ENCODE measurements at places on chromosomes 5 and 9. TPM values are rescaled to one million over a fixed set of nuclear protein-coding genes. Genes with fewer than 3 reads are reported as not detected.

The IFNK gene
- not detected for total RNA-seq

The OR1L6 gene
- total RNA-seq = not detected

The RORB gene
- 1.0 TPM for total RNA-seq

The GARNL3 gene
- total RNA-seq = 13.4 TPM

The PHF2 gene
- total RNA-seq = 26.9 TPM

The DIRAS2 gene
- total RNA-seq = 1.2 TPM

The NPDC1 gene
- total RNA-seq = 63.1 TPM

The PDE6A gene
- total RNA-seq = 0.15 TPM

The CSF2 gene
- total RNA-seq = not detected

GRCh38 chr5:171650597-171650996 is 135.0 kb upstream of the SMIM23 start:
- DNase-seq = no peak

DNA sequence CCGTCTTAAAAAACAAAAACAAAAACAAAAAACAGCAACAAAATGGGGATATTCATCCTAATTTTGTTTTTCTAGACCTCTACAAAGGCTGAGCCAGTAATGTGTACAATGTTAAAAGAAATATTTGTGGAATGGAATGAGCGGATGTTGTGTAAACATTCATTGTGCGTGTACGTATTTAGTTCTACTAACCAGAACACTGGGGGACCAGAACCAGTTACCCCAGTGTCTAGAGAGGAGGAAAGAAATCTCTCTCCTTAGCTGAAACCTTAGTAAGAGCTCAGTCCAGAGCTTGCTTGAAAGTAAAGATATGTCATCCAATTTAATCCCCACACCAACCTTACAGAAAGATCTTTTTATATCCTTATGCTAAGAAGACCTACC is 106.7 kb upstream of the CPEB4 start:
- DNase-seq = no peak

DNA sequence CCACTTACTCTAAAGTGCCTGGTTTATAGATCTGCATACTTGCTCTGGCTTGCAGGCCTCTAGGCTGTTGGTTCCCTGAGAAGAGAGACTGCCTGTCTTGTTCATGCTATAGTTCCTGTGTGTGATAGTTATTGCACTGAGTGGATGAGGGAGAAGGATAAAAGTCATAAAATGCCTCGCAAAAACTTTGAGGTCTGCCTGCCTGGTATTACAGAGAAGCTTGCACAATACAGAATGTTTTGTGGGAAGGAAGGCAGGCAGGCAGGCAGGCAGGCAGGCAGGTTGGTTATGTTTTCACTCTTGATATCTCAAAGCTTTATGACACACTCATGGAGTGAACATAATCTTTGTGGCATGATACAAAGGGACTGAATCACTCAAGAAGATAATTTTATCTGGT is 287.1 kb downstream of the SLIT3 start:
- no peak for DNase-seq

DNA sequence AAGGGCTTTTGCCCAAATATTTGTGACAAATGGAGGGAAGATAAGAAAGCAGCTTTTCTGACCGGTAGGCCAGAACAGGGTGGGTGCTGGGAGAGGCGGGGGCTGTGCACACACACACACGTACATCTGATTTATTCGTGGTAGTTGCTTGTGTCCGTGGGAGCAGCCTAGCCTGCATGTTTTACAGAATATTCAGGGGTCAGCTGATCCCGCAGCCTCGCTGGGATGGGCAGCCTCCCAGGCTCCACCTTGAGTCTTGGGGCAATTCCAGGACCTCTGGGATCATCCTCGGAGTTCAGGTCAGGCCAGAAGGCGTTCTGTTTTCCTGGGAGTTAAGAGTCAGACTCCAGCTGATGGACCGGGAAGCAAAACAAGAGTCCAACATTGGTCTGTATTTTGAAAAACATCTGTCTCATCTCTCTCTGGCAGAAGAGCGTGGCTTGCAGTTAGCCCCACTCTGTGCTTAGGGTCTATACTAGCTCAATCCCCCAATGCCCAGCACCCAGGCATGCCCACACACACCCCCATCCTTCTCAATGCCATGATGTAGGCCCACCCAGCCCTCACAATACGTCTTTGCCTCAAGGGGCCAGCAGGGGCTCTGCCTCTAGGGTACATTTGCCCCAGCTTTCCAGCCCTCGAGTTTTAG is 210.6 kb downstream of the GOLPH3 start:
- DNase-seq = no peak

DNA sequence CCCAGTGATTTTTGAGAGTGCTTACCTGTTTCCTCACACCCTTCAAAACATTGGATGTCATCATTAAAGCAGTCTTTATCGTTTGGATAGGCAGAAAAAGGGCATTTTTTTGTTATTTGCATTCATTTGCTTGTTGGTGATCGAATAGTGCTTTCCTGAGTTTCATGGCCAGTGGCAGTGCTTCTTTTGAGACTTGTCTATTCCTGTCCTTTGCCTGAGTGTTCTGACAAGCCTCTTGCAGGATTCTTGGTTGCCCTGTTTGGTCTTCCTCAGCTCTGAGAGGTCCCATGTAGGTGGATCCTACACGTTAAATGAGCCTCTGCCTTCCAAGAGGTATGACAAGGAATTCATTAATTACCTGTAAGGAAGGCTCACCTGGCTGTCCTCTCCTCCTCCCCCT is 52.8 kb downstream of the DAB2IP start:
- DNase-seq = no peak

GRCh38 chr9:36148311-36149051 is 11.9 kb downstream of the GLIPR2 start:
- DNase-seq = peak; percentile 90

- peak; percentile 89 for DNase-seq
Measured at GRCh38 chr5:179023528-179024189, at the start of gene ZNF879. Gene ZNF879 (plus strand): TSS chr5:179023804. CDS start chr5:179025005, 1,201 bp downstream.

- DNase-seq = peak; percentile 61
Measured at GRCh38 chr5:115471345-115472063, 73.1 kb downstream of the FEM1C start.

DNA sequence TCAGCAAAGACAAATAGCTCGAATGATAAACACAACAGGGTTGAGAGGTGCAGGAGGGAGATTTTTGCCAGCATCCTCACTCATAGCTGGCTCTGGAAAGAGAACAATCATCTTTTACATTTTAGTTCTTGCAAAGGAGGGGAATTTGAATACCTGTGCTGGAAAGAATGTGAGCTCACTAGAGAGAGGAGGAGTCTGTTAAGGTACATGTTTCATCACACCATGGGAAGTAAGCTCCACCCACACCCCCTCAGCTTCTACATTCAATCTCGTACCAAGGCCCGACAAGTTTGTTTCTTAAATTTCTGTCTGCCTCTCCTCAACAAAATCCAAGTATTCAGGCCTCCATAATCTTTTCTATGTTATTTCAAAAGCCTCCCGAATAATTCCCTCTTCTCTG is 254.6 kb downstream of the BRINP1 start:
- DNase-seq = no peak

- no peak for DNase-seq
Measured at GRCh38 chr9:101437806-101438232, 2.2 kb upstream of the ALDOB start.

- DNase-seq = no peak
Measured at GRCh38 chr5:132771503-132771998, 5.5 kb downstream of the SEPTIN8 start.

DNA sequence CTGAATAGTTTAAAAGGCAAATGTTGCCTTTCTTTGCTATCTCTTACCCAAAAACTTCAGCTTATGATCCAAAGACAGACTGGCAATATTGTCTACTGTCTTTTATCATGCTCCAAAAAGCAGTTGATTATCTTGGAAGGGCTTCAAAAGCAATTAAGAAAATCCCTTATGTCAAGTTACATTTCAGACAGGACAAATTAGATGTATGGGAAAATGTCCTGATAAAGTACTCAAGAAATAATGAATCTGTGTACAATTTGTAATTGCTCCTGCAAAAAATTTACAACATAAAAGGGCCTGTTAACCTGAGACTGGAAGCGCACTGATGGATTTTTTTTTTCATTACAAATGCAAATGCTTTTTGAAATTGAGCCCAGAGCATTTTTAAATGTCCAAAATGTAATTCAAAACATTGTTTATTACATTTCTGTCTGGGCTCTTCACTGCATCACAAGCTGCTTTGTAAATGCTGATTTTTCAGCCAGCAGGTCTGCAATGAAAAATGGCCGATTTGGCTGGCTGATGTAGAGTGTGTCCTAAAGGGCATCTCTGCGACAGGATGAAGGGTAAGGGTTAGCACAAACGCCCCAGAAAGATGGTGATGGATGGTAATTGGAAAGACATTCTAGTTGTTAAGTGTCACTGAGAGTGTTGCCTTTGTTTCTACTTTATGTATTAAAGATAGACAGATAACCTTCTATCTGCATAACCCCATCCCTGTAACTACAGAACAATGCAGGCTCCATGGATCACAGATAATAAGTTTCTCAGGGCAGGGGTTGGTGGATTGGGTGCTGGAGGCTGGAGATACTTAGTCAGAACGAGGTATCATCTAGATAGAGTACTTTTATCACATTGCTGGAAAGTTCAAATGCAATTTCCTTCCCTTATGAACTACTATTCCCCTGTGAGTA is 27.0 kb downstream of the MAT2B start:
- DNase-seq = no peak

- no peak for DNase-seq
Measured at GRCh38 chr5:31630931-31631330, 8.0 kb upstream of the PDZD2 start.

- DNase-seq = no peak
Measured at GRCh38 chr9:127926906-127927200, 3.7 kb downstream of the PIP5KL1 start.

- DNase-seq = no peak
Measured at GRCh38 chr5:40733434-40733833, 22.3 kb downstream of the TTC33 start.

DNA sequence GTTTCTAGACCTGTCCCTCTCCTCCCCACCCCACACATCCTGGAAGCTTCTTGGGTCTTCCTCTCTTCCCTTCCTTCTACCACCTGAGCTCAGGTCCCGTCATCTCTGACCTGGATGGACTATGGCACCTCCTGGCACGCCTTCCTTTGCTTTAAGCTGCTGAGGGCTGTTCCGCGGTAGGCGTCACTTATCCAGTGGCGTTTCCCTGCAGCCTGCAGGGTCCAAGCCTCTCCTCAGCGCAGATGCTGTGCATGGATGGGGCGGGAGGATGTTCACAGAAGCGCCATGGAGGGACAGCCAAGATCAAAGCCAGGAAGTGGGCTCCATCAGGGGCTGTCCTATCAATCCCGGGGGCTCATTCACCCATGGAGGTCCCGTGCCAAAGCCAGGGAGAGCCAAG is 23.8 kb upstream of the CNOT6 start:
- no peak for DNase-seq

DNA sequence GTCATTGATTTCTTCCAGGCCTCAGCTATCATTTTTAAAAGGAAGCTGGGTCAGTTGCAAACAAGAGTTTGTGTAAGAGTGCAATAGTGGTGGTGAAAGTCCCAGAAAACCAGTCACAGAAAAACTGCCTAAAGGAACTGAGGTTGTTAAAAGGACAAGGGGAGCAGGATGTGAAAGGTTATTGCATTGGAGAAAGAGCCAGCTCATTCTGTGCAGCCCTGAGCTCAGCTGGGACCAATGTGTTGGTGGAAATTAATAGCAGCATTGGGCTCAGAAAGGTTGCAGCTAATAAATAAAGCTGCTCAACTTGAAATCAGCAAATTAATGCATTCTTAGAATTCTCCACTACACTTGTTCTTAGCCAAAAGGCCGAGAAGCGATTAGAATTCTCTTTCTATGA is 34.9 kb downstream of the NREP start:
- DNase-seq = no peak

GRCh38 chr5:117161718-117162335 is 587.2 kb upstream of the SEMA6A start:
- DNase-seq = no peak

DNA sequence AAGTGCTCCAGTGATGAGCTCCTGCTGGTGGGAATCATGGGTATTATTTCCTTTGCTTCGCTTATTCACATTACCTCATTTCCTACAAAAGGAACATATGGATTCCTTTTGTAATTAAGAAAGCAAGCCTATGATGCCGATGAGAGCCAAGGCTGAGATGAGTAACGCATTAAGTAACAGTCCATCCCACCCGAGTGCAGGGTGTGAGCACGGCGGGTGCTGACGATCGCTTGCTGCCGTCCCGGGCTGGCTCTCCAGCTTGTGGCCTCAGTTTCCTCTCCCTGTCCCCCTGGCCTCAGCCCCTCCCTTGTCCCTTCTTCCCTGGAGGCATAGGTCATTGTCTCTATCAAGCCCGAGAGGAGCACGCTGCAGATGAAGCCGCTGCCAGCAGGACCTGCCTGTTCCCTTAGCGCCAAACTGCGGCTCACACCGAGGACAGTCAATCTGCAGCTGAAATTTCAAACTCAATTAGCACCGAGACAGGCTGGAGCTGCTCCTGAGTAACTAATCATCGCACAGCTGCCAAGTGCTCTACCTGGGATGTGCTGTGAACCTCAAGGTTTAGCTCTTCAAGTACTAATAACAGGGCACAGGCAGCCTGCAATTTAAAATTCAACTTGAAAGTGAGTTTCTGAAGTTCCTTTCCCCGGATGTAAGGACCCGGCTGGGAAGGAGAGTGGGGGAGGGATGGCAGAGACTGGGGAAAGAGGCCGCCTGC is 115.2 kb upstream of the RAPGEF1 start:
- no peak for DNase-seq

DNA sequence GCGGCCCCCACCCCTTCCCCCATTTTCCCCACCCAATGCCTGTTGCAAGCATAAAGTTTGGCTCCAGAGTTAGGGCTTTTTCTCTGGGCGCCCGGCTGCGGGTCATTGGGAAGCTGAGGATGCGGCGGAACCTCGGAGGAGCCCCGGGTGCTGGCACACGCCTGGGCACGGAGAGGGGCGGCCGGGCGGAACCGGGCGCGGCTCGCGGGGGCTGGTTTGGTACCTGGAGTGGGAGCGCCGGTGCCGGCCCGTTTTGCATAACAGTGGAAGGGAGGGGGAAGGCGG is 1.2 kb downstream of the PPARGC1B start:
- peak; percentile 71 for DNase-seq

DNA sequence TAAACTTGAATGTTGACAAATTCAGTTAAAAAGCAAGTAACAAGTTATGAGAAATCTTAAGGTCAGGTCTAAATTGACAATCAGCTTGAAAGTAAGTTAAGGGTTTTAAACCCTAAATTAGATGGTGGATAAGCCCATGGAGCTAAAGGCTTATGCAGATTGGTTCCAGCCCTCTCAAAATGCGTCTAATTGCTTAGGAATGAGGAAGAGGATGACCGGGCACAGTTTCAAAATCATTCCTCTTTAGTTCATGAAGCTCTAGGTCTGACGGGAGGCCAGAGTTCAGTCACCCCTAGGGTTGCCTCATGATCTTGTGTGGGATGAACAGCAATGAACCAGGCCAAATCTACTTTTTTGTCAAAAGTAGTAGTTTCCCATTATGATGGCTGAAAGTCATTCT is 75.4 kb downstream of the SLC38A9 start:
- peak; percentile 37 for DNase-seq

All from breast epithelium (tissue), 4 donors.